Heart right ventricle (tissue), 16 donors: ENCODE measurements at places on chromosomes 5 and 9.

- no peaks in the 10 kb centered on the region for H3K36me3 ChIP-seq
- H3K4me3 ChIP-seq, result no peak overlapping the region
- no peak for DNase-seq
These were observed 88.7 kb upstream of the PHF24 start for GRCh38 chr9:34869390-34869789.

- H3K4me3 ChIP-seq, result no peak overlapping the region
- no peak for DNase-seq
- H3K4me1 ChIP-seq, result no peaks in the 10 kb centered on the region
These were observed 70.4 kb upstream of the NEK6 start for GRCh38 chr9:124187311-124187710.

GRCh38 chr9:136196404-136197083 is 8.4 kb downstream of the LHX3 start:
- no peak overlapping the region for H3K4me3 ChIP-seq
- peaks cover 100% of the 10 kb centered on the region for H3K27me3 ChIP-seq
- no peak for DNase-seq
- no peak overlapping the region for H3K27ac ChIP-seq
- H3K4me1 ChIP-seq, result peaks cover 15% of the 10 kb centered on the region

DNA sequence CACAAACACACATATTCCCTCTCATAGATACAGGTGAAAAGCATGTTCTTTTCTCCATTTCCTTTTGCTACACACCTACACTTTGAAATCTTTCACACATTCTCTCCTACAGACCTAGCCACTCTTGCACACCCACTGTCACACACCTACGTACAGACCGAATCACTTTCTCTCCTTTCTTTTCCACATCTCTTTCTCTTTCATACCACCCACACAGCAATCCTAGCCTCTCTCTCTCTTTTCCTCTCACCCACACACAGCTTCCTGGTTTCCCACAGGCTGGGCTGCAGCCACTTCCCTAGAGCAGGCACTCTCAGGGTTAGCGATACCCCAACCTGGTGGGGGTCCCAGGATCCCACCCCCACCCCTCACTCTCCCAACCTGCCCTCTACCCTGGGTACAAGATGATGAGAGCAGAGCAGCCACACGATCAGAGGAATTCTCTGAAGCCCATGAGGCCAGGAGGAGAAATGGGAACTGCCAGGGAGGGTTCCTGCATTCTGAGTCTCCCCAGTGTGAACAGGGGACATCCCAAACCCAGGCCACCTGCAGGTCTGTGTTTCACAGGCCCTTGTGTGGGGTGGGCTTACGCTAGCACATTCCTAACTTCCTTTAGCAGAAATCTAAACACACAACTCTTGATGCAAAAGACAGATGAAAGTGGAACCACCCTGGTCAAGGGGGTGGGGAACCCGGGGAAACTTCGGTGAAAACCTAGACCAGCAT is 17.1 kb upstream of the SYNPO start:
- peaks cover 83% of the 10 kb centered on the region for H3K4me1 ChIP-seq
- H3K27me3 ChIP-seq, result no peaks in the 10 kb centered on the region
- H3K27ac ChIP-seq, result peak overlapping the region; percentile 99
- H3K4me3 ChIP-seq, result peak overlapping the region; percentile 76

GRCh38 chr5:40385544-40385943 is 294.2 kb upstream of the PTGER4 start:
- no peaks in the 10 kb centered on the region for H3K4me1 ChIP-seq
- no peak for DNase-seq
- no peak overlapping the region for H3K4me3 ChIP-seq
- no peak overlapping the region for H3K27ac ChIP-seq

GRCh38 chr9:136225366-136225747 is 20.3 kb downstream of the QSOX2 start:
- no peak for DNase-seq
- no peaks in the 10 kb centered on the region for H3K4me1 ChIP-seq
- no peak overlapping the region for H3K27ac ChIP-seq
- H3K27me3 ChIP-seq, result no peaks in the 10 kb centered on the region
- peaks cover 49% of the 10 kb centered on the region for H3K36me3 ChIP-seq

GRCh38 chr5:114324282-114324681 is 37.6 kb upstream of the KCNN2 start:
- H3K4me3 ChIP-seq, result no peak overlapping the region
- H3K4me1 ChIP-seq, result peaks cover 9% of the 10 kb centered on the region
- DNase-seq, result no peak
- no peak overlapping the region for H3K27ac ChIP-seq

GRCh38 chr5:51846015-51846414 is 462.8 kb downstream of the ISL1 start:
- H3K27me3 ChIP-seq, result no peaks in the 10 kb centered on the region
- no peaks in the 10 kb centered on the region for H3K36me3 ChIP-seq
- DNase-seq, result no peak

GRCh38 chr5:79842006-79842881 is 148.8 kb downstream of the MTX3 start:
- no peak overlapping the region for H3K27ac ChIP-seq
- peaks cover 29% of the 10 kb centered on the region for H3K4me1 ChIP-seq
- H3K36me3 ChIP-seq, result no peaks in the 10 kb centered on the region
- no peak for DNase-seq
- H3K4me3 ChIP-seq, result no peak overlapping the region

- H3K4me3 ChIP-seq, result no peak overlapping the region
- peaks cover 6% of the 10 kb centered on the region for H3K4me1 ChIP-seq
- no peak for DNase-seq
- H3K27me3 ChIP-seq, result no peaks in the 10 kb centered on the region
- H3K27ac ChIP-seq, result no peak overlapping the region
- H3K36me3 ChIP-seq, result no peaks in the 10 kb centered on the region
These were observed 59.5 kb upstream of the SYNPO start for GRCh38 chr5:150580917-150581316.

- peaks cover 68% of the 10 kb centered on the region for H3K27me3 ChIP-seq
- H3K4me3 ChIP-seq, result no peak overlapping the region
- DNase-seq, result no peak
These were observed 122.3 kb downstream of the PAX5 start for GRCh38 chr9:36911601-36912412.
